Activated CD4-positive, alpha-beta T cell treated with anti-CD3 and anti-CD28 coated beads, Interleukin-2, amount 50 U/mL, for 4 hours (primary cell): ENCODE measurements at places on chromosomes 4 and X.

- DNase-seq = no peak
These were observed 100.2 kb upstream of the C1QTNF7 start for GRCh38 chr4:15327311-15328298.

GRCh38 chr4:6472387-6473263, at the start of gene PPP2R2C:
TSS of gene PPP2R2C (minus strand) at chr4:6472614. CDS start at chr4:6472229, 385 bp downstream.
- no peak for DNase-seq

- DNase-seq = no peak
These were observed 252.7 kb upstream of the JADE1 start for GRCh38 chr4:128556756-128557155.

GRCh38 chr4:72690771-72691170, 121.8 kb upstream of the ADAMTS3 start:
- no peak for DNase-seq

- no peak for DNase-seq
These were observed 25.9 kb downstream of the MGAT4D start for GRCh38 chr4:140472156-140472555.

GRCh38 chrX:123217077-123217476, 33.0 kb downstream of the GRIA3 start:
- no peak for DNase-seq

DNA sequence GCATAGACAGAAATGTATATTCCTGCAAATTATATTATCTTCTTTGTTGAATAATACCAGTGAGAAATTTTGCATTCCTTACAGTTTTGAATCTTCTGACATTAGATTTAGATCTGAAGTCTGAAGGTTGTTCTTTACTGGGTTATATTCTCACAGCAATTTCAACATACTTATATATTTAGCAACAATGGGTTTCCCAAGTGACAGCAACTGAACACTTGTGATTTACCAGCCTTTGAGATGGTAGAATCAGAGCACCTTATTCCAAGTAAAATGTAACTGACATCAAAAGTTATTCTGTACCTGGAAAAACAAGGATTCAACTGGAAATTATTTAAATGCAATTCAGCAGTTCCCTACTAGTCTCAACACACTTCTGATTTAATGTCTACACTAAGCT, 66.0 kb downstream of the RELL1 start:
- no peak for DNase-seq

- no peak for DNase-seq
These were observed 94.3 kb downstream of the SH2D1A start for GRCh38 chrX:124440695-124441094.

DNA sequence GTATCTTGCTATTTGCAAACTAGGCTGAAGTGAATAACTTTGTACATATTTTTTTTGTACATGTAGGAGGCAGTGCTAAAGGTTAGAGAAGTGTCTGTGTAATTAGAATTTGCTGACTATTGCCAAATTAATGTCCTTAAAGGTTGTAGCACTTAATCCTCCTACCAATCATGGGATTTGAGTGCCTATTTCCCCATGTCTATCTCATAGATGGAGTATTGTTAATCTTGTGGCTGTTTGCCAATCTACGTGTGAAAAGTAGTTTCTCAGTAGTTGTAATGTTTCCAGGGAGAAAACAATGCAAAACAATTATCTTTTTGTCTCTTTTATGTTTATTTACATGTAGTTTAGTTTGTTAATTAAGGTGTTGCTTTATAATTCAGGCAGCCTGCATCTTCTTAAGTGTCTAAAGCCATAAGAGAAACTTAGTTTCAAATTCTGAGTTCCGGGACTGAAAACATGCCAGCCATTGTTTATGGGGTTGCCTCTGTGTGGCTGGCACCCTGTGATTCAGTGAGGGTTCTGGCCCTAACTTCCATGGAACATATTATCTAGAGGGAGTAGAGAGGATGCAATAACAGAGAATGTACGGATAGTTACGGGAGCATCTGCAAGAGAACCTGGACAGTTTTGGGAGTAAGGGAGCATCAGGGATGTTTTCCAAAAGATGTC, 142.4 kb downstream of the KLHL8 start:
- no peak for DNase-seq

- no peak for DNase-seq
These were observed 139.2 kb upstream of the IRS4 start for GRCh38 chrX:108875548-108875947.

DNA sequence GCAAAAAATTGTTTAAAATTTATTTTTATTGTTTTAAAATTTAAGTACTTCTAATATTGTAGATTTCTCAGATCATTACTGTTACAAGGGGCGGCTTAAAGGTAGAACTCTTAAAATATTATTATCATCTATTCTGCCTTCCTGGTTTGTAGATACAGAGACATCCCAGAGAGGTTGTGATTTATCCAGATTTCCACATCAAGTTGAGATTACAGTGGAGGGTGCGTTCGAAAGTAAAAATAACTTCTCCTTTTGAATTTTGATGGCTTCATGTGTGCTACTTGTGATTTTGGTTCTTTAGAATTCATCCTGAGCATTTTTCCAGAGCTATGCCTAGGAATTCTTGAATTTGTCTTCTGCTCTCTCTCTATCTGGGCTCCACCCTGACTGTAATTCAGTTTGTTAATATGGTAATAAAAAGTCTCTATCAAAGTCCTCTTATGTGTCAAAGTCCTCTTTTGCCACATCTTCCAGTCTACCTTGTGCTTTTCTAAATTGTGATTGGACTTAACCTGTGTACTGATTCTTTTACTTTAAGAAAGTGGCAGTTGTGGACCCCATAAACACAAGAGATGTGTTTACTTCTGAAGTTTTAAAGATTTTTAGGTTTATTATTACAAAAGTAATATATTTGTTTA, 37.2 kb downstream of the CLCN3 start:
- no peak for DNase-seq

GRCh38 chrX:124829930-124830329, 483.6 kb downstream of the SH2D1A start:
- no peak for DNase-seq

- DNase-seq = no peak
These were observed 71.6 kb downstream of the ZNF827 start for GRCh38 chr4:145866991-145867390.

DNA sequence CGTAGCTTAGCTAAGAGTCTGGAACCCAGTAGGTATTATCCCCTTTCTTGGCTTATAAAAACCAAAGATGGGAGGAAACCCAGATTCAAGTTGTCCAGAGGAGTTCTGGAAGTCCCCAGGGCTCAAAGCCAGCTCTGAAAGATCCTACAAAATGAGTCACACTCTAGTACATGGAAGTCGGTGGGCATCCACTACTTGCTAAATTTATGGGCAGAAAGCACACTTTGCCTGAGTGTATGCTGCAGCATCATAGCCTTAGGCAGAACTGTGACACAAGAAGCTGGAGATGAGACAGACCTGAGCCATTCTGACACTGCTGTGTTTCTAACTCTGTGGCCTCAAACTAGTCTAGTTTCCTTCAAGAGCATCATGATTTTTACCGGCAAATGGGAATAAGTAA, 429.3 kb downstream of the AFF2 start:
- no peak for DNase-seq

DNA sequence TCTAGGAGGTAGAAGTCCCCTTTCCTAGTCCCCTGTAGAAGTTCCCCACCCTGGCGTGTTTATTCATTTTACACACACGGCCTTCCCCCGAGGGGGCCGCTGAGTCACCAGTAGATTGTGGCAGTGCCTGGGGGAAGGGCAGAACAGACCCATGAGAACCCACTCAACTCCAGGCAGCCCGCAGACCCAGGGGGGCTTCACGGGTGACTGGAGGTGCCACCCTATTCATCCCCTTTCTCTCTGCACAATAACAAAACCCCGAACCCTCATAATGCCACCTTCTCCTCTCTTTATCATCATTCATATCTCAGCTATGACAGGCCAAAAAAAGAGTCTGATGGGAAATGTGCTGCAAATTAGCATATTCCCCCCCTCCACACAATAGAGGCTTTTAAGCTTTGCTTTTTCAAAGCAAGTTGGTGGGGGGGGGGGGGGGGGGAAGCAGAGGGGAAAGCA, 20.4 kb upstream of the GPM6B start:
- DNase-seq = no peak

DNA sequence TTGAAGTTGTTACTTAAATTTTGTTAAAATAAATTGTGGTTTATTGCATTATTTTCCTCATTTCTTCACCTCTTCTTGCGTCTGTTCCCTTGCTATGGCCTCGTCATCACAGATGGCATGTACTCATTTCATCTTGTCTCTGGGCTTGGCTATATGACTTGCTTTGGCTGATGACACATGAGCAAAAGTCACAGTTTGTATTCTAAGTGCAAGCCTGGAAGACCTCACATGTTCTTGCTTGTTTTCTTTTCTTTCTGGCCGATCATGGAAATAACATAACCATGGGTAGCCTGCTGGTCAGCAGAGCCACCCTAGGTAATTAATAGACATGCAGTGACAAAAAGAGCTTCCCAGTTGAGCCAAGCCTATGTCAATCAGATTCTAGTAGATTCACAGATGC, 527.9 kb downstream of the SPRY1 start:
- no peak for DNase-seq

DNA sequence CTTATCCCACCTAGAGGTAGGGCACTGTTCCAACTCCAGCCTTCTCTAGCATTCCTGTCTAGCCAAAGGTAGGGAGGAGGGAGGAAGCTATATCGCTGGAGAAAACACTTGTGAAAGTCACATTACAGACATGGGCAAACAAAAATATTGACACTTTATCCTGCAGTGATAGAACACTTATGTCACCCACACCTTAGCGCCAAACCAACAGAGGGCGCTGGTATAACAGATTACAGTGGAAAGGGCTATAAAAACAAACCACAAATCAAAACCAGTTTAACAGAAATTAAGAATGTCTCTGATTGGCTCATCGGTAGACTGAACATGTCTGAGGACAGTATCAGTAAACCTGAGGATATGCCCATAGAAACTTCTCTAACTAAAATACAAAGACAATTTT, 451.3 kb downstream of the TLL1 start:
- no peak for DNase-seq

- no peak for DNase-seq
These were observed 118.0 kb downstream of the SHISA3 start for GRCh38 chr4:42515156-42515884.

DNA sequence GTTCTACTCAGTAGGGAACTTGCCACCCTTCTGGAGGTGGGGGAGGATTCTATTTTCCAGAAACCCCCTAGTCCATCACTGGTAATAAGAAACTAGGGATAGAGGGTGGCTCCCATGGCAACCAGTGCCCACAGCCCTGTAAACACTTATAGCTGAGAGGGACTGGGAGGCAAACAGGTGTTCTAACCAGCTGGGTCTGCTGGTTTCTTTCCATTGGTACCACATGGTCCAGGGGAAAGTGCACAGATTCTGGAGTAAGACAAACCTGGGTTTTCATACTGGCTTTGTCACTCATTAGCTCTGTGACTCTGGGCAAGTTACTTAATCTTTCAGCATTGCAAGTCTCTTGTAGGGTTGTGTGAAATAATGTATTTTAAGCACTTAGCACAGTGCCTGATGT, 26.9 kb downstream of the IGSF1 start:
- no peak for DNase-seq

GRCh38 chrX:78064152-78064551, 39.9 kb upstream of the PGK1 start:
- no peak for DNase-seq

DNA sequence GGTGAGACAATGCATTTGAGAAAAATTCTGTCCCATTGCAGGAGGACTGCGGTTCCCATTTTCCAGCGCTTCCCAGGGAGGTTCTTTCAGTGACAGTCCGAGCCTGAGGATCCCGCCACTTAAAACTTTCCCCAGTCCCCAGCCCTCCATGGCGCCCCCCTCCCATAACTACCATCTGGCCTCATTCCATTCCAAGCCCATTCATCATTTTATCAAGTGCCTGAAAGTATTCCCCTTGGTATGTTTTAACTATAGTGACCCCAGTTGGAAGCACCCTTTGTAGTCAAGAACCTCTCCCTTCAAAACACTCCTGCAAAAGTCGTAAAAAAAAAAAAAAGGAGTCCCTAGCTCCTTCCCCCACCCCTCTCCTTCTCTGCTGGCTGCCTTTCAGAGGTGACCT, 1.2 kb downstream of the RASL11B start:
- no peak for DNase-seq

DNA sequence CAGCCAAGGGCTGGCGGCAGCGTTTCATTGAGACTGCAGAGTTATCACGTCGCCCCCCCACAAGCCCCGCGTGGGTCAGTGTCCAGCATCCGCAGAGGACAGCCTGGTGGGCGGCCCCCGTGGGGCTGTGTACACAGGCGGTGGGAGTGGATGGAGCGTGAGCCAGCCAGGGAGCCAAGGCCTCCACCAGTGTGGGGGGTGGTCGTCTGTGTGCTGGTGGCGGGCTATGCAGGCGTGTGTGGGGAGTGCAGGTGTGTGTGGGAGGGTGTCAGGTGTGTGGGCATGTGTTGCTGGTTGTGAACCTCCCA, 56.5 kb upstream of the NKX1-1 start:
- no peak for DNase-seq

GRCh38 chr4:167897116-167897515, 195.2 kb upstream of the ANXA10 start:
- no peak for DNase-seq

DNA sequence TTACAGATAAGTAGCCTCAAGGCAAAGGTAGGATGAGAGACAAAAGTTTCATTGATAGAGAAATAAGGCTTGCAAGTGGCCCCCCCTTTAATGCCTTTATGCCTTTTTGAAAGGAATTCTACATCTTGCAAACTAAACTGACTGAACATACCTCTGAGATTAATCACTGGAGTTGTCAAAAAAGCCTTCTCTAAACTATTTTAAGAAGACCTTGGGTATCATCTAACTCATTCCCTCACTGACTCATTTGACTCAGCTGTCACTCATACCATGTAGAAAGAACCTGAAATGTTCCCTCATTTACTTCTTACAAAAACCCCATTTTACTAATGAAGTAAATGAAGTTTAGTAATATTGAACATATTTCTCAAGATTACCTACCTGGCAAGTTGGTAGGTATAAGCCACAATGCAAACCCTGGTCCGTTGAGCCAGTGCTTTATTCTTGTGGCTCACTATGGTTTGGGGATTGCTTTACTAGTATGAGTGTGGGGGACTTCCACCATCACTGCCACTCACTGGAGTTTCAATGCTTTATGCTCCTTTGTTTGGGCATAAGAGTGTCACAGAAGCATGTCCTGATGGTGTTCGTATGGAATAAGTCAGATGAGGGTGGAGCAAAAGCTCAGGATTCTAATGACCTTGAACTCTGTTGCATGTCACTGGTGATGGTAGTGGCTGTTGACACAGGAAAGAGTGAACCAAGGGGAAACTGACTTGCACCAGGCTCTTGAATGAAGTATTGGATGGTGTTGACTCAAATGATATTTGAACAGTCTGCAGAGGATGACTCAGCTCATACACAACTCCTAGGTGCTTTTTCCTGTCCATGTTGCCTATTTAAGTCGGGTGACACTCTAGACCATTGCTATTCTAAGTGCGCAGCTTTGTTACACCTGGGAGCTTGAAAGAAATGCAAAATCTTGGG, 305.5 kb upstream of the EMCN start:
- no peak for DNase-seq
